ELF-1 (cell line): ENCODE measurements at places on chromosomes 11 and 22.

GRCh38 chr11:116901964-116902688, 64.7 kb upstream of the APOA1 start:
- no peak for DNase-seq

DNA sequence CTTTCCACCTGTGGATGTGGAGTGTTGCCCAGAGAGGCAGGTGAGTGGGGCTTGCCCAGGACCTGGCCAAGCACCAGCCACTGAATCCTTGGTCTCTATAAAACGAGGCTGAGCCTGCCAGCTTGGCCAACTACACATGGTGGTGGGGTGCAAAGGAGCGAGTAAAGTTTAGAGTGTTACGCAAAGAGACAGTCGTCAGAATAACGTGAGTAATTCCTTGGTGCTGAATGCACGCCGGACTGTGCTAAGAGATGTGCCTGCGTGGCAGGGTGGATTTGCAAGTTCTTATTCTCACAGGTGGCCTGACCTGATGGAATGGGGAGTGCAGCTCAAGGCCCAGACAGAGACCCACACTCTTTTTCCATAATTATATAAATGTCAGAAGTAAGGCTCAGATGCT, 88.6 kb upstream of the B3GAT1 start:
- no peak for DNase-seq

- DNase-seq, result no peak
These were observed 56.6 kb downstream of the KCNC1 start for GRCh38 chr11:17791144-17791543.

- no peak for DNase-seq
These were observed 203.4 kb downstream of the TBC1D22A start for GRCh38 chr22:46965555-46966494.

DNA sequence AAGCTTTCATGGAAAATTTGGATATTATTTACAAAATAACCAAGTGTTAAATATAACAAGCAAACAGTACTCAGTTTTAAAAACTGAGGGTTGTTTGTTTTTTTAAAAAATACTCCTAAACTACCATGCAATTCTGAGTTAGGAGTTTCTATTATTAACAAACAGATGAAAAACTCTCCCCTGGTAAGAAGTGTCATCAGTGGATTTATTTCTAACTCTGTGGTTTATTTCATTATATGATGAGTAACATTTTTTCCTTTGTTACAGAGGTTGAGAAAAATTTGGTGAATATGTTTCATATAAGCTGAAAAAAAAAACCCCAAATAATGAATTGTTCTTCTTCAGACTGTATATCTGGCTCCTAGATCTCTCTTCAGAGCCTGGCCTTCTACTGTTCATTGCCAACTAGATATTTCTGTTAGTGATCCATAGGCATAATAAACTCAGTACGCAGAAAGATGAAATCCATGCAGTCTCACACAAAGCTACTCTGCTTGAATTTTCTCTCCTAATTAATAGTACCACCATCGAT, 29.4 kb upstream of the PDE3B start:
- no peak for DNase-seq

DNA sequence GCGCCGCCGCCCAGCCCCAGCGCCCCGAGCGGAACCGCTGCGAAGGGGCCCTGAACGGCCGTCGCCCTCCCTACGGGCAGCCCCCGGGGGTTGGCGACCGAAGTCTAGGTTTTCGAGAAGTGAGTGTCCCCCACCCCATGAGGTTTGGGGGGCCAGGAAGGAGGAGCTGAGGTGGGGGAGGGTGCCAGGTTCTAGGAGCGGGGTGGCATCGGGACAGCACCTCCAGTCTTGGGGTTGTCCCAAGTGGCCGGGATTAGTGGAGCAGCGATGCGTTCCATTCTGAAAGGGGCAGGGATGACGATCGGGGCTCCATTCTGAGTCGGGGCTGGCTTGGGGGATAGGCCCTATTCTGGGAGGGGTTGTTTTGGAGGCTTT, 408 bp downstream of the PPP2R5B start:
- no peak for DNase-seq

DNA sequence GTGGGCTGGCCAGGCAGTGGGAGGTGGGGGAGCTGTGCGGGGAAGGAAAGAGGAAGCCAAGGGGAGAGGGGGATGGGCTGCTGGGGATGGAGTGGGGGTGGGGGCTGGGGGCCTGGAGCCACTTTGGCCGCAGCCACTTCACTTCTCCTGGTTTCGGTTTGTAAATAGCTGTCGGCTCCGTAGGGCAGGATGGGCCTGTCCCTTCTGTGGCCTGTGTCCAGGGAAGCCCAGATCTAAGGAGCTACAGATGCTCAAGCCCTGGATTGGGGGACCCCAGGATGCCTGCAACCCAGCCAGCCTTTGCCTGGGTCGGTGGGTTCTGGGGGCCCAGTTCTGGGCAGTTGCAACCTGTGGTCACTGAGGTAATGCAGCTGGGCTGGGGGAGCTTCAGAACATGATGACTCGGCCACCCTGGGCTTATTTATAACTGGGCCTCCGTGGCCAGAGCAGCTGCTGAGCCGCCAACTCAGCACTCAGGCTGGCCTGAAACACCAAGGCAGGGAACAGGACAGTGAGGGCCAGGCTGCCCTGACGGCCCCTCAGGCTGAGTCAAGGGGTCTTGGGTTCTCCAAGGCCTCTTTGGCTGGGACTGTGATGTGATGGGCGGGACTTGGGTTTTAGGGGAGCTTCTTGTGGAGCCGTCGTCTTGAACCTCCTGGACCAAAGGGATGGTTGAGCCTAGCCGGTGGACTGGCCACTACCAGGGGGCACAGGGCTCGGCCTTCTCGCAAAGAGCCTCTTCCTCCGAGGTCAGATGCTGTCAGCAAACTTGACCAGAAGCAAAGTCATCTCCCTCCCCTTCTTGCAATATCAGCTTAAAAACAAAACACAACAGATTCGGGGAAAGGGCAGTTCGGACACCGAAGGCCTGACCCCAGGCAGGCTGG, 15.0 kb upstream of the SLC39A13 start:
- no peak for DNase-seq

GRCh38 chr11:64717268-64717578, 5.8 kb downstream of the NRXN2 start:
- no peak for DNase-seq

GRCh38 chr11:56103210-56103737, at the start of gene OR8H2:
OR8H2 (plus strand) TSS chr11:56103687; CDS start chr11:56105043, 1,356 bp downstream.
- DNase-seq, result no peak

DNA sequence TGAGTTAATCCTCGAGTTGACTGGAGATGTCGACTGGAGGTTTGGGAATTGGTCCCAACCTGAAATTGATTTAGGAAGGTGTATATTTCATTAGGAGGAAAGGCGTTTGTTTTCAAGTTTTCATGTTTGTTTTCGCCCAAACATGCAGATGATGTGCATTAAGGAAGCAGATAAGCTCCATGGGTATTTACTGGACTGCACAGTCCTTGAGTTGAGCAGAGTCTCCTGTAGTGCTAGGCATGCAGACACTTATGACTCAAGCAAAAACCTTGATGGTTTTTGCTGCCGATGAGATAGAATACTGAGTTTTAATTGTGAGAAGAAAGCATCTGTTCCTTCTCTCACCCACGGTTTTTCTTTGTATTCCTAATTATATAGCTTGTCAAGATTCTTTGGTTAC, 27.9 kb downstream of the CABIN1 start:
- no peak for DNase-seq

- no peak for DNase-seq
These were observed 5.9 kb downstream of the LRRC32 start for GRCh38 chr11:76664578-76665061.

DNA sequence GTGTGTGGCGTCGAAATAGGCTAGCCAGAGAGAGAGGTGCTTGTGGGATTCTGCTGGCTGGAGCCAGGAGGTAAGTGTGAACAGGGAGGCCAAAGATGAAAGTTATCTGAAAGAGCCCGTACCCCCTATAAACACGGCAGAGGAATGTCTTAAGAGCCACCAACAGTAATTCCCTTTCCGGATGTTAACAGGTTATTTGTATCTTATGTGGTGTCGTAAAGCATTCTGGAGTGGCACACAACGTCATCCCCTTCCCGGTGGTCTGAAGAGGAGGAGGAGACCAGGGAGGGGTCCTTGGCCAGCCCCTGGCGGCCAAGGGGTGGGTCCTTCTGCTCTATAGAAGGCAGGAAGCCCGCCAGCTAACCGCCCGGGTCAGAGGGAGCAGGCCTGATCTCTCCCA, 39.5 kb downstream of the MACROD1 start:
- DNase-seq, result no peak

DNA sequence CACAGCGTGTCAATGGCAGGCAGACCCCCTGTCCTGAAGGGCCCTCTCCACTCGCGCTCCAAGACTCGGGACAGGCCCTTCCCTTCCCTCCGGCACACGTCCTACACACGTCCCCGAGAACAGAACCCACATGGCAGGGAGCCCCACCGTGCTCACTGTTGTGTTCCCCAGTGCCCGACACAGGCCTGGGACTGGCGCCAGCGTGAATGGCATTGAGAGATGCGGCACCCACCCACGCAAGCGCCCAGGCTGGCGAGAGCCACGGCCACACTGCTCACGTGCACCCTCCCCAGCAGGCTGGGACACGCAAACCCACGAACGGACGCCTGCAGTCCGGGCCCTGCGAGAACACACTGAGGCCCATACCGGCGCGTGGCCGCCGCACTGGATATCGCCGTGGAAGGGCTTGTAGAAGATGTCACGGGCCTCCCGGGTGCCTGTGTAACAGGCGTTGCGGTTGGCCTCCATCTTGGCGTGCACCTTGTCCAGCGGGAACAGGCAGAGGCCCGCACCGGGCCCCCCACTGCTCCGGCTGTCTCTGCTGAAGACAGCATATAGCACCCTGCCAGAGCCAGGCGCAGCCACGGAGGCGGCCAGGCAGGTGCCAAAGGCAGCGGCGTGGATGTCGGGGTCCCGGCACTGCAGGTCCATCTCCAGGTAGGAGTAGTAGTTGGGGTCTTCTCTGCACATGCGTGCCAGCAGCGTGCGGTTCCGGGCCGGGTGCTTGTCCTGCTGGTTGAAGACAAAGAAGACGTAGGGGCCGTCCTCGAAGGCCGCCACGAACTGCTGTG, 18.1 kb downstream of the PLXNB2 start:
- DNase-seq, result no peak

DNA sequence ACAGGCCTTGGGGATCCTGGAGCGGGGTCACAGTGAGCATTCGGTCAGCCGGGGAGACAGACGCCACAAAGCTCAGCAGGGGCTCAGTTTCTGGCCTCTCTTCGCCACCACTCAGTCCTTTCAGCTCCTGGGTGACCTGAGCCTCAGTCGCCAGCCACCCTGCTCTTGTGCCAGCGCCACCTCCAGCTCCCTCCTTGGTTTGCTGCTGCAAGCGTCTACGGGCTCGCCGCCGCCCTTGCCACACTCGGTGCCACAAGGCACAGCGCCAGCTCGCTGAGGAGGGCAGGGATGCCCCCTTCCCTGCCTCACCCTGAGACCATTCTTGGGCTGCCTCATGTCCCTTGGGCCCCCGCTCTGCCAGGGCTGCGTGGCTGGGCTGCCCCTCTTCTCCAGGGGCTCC, 1.5 kb upstream of the EEF1G start:
- DNase-seq, result no peak

DNA sequence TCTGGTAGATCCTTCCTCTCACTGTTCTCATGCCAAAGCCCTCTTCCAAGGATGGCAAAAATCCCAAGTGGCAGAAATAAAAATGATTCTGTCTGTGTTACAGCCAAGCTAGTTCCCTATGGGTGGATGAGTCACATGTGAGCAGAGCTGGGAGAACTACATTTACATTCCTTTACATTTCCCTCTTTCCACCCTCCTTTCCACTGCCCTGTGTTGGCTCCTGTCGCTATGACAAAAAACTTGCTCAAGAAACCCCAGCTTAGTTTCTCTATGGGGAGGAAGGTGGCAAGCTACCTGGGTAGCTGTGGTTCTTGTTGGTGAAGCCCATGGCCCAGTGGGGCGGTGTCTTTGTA, 10.2 kb upstream of the DDB2 start:
- no peak for DNase-seq

DNA sequence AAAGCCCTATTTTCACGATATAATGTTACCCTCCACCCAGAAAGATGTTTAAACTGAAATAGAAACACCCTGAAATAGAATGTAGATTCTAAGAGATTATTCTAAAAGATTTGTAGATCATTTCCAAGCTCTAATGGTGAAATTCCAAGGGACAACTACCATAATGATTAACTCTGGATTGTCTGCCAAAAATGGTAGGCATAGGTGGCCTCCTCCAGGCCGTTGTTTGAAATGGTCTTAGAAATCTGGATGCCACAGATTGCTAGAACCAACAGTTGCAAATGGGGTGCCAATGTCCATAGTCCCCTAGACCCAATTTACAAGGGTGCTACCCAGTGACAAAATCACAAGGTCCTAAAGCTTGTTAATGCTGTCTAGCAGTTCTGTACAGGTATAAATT, 6.7 kb upstream of the SLC6A5 start:
- no peak for DNase-seq

DNA sequence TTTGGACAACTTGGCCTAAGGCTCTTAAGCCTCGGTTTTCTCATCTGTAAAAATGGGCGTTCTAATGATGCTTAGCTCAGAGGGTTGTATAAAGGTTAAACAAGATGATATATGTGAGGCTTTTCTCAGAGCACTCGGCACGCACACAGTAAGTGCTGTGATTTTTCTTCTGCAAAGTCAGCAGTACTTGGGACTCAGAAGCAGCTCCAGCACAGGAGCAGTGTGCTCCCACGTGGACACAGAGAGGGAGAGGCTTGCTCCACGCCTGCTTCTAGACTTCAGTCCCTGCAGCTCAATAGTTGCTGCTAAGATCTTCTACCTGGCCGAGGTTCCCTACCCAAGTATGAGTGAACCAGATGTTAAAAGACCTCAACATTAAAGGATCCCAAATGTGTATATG, 39.9 kb upstream of the PHF21A start:
- DNase-seq, result no peak

DNA sequence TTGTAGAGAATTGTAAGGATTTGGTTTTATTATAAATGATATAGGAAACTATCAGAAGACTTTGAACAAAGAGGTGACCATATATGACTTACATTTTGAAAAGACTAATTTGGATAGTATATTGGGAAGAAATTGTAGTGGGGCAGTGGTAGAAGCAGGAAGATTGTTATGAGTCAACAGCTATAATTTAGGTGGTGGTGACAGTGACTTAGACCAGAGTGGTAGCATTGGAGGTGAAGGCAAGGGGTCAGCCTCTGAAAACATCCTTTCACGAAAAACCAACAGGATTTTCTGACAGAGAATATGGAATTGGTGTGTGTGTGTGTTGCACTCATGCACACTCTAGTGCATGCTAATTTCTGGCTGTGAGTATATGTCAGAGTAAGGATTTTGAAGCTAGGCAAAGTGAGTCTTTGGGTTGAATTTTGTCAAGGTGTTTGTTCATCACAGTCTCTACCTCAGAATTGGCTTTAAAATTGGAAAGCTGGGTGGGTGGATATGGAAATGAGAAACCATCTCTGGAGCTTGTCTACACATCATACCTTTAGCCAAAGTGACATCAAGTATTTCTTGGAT, 8.2 kb upstream of the HBE1 start:
- DNase-seq, result no peak

- no peak for DNase-seq
These were observed 509.0 kb upstream of the LARGE1 start for GRCh38 chr22:34429314-34429713.

GRCh38 chr22:49052023-49052538, 775.6 kb downstream of the BRD1 start:
- DNase-seq, result peak; percentile 78

- DNase-seq, result peak; percentile 72
These were observed 196.4 kb downstream of the IGLL1 start for GRCh38 chr22:23383491-23384361.
